ENCODE measurements at places on chromosomes 4 and X. TPM values are rescaled to one million over a fixed set of nuclear protein-coding genes. Genes with fewer than 3 reads are reported as not detected.
A peak's percentile ranks its signal among the peaks of the same experiment; 100 is the strongest.

DNA sequence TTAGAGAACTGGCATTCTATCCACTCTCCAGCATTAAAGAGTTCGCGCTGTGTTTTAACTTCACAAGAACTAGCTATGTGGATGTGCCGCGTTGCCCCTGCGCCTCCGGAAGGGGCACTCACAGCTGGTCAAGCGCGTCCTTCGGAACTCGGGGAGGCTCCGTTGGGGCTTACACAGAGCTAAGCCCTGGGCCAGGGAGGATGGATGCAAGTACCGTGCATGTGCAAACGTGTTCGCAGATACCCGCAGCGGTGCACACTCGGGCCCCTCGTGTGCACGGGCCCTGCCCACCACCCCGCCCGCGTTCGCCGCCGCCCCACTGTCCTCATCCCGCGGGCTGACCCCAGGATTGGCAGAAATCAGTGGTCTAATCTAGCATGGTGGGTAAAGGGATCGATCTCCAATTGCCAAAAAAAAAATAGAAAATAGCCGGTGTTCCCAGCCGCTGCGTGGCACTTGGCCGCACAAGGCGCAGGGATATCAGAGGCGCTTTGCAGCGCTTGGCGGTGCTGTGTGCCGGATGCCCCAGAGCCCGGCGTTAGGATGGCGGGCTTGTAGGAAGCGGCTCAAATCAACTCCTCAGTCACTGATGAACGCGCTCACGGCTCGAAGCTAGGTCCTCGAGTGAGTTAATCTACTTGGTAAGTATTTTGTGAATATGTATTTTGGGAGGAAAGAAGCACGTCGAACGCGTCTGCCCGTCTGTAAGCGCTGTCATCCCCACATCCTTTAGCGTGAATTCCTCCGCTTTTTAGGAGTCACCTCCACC, 989 bp upstream of the PCDH10 start:
- DNase-seq = peak; percentile 52

- DNase-seq = no peak
Measured at GRCh38 chrX:108245462-108245861, 153.9 kb downstream of the ATG4A start.

IBSP gene
- total RNA-seq = not detected

DNA sequence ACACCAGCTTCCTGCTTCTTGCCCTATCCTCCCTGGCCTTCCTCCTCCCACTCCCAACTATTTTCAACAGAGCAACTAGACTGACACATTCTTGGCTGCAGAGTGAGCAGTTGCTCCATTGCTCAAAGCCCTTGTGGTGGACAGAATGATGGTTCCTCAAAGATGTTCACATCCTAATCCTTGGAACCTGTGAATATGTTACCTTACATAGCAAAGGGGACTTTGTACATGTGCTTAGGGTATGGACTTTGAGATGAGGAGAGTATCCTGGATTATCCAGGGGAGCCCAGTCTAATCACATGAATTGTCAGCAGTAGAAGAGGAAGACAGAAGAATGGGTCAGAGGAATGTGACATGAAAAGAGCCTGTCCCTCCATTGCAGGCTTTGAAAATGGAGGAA, 24.9 kb upstream of the HOPX start:
- no peak for DNase-seq

DNA sequence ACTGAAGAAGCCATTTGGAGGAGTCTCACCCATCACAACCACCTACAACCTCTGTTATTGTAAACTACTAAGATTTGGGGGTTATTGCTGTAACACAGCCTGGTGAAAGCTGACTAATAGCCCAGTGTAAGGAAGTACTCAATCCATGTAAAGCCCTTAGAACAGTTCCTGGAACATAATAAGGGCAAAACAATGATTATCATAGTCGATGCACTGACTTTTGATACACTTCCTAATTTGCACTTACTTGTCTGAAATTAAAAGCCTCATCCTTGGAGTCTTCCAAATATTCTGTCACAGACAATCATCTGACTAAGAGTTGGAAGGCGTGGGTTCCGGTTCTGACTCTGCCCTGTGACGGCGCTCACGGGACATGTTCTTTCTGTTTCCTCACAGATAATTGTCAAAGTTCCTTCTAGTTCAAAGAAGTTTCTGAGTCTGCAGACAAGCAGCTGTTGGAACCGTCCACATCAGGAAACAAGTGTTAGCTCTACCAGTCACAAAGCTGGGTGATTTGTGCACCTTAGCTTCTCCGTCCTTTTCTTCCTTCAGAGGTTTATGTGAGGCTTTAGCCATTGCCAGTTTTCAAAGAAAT, 33.4 kb upstream of the RASGEF1B start:
- no peak for DNase-seq

DNA sequence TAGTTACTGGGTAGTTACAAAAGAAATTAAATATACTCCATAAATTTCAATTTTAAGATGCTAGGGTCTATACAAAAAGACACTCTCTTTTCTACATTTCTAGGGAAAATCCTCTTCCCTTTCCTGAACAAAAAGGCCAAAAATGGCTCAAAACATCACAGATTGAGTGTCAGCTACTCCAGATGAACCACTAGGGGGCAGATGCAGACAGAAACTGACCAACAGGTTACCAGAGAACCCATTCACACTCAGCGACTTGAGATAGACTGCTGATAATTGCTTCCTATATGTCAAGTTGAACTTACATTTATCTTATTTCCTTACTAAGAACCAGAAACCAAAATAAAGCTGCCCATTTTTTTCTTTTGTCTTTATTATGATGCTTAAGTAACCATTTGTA, 83.4 kb upstream of the MID1IP1 start:
- DNase-seq = peak; percentile 3

- no peak for DNase-seq
Measured at GRCh38 chr4:128560754-128561495, 248.6 kb upstream of the JADE1 start.

GRCh38 chrX:49725923-49726904, 30.4 kb upstream of the PAGE1 start:
- no peak for DNase-seq

DNA sequence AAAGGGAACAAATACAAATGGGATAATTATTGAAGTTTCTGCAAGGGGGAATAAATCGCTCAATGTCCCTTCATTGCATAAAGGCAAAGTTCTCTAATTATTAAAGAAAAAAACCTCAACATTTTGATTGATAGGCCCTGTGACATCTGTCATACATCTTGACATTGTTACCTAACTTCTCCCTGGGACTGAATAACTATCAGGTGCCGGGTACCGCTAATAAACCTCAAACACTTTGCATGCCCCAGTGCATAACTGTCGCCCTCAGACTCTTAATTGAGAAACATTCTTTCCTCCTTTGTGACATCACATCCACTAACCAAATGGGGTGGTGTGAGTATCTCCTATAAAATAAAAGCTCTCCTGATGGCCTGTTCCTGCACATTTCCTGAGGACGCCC, at the start of gene ADAM29:
ADAM29 (plus strand) TSS at position 301 of the 400 bp plus-strand sequence. CDS start 57,168 bp downstream, outside the sequence.
- DNase-seq = no peak

DNA sequence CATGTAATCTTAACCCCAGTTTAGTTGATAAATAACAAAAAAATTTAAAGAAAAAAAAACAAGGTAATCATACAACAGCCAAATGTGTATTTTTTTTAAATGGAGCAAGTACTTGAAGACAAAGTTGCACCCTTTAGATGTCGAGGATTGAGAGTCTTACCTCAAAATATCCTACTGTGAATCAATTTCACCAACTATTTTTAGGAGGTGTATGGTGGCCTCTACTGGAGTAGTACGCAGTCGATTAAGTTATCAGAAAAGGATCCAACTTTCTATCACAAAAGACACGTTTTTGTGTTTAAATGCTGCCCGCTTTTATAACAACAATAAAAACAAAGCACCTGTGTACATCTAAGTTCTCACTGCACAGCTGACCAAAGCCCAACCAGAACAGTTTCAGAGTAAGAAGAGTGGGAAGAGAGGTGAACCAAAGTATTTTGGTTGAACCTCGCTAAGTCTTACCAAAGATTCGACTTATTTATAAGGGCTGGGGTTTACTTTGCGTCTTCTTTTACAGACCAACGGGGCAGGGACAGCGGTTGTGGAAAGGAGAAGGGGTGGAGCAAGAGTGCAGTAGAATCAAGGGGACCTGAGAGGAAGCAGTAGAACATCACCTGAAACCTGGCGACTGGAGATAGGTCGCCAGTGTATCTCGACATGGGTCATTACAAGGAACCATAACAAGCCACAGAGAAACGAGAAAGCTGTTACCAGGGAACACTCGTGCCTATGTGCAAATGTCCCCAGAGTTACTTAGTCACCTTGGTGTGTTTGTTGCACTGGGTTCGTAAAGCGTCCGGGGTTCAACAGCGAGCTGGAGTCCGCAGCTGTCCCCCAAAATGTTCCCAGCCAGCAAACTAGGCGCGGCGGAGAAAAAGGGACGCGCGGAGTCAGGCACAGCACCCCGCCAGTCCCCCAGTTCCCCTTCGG, 1.1 kb downstream of the RPS6KA6 start:
- peak; percentile 2 for DNase-seq

DNA sequence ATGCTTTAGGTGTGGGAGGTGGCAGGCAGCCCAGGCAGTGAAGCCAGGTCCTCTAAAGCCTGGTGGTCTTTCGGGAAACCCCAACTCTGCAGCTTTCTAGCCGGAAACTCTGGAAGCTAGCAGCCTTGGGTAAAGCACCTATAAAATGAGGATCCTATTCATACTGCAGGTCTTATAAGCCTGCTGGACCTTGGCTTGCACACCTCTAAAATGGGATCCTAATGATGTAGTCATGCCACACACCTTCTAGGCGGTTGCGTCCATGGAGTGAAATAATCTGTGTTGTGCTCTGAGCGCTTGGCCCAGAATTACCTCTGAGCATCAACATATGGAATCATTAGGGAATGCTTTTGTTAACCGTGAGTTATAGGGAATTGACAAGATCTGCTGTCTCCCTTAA, 36.0 kb upstream of the STS start:
- DNase-seq = no peak

- no peak for DNase-seq
Measured at GRCh38 chr4:140300271-140300970, 73.0 kb upstream of the SCOC start.

DNA sequence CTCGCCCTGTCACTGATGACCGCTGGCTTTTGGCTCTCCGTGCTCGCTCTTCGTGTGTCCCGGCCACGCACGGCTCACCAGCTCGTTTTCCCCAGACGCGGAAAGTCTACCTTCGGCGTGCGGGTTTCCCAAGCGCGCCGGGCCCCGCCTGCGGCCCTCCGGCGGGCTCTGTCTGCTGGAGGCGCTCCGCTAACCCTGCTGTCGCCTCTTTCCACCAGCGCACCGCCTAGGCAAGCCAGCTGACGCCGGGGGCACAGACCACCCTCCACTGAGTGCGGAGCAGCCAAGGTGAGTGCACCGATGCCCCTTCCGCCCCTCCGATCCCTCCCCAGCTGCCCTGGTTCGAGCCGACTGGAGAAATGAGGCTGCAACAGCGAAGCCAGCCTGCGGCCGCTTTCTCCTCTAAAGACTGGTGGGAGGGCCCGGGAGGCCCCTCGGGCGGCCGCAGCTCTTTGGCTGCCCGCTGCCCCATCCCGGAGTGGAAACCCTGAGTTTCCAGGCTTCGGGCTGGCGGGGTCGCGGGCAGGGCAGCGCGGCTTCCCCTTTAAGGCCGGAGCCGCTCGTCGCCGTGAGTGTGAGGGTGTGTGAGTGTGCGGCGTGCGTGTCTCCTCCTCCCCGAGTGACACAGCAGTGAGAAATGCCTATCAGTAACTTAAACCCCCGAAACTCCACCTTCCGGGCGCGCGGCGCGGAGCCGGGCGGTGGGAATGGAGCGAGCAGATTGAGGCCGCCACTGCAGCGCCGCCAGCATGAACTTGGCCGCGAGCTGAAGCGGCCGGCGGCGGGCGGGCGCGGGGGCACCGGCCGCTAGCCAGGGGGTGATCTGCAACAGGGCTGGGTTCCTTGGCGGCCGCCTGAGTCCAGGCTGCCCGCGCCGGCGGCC, at the start of gene MAMLD1:
MAMLD1 (plus strand) TSS at position 719 of the 883 bp plus-strand sequence. CDS start 82,200 bp downstream, outside the sequence.
- DNase-seq = peak; percentile 18

- DNase-seq = no peak
Measured at GRCh38 chr4:71680706-71681105, 103.2 kb downstream of the GC start.

MAGT1 gene
- total RNA-seq = 52.4 TPM

MGAT4D gene
- 0.13 TPM for total RNA-seq

NEUROG2 gene
- not detected for total RNA-seq

DNA sequence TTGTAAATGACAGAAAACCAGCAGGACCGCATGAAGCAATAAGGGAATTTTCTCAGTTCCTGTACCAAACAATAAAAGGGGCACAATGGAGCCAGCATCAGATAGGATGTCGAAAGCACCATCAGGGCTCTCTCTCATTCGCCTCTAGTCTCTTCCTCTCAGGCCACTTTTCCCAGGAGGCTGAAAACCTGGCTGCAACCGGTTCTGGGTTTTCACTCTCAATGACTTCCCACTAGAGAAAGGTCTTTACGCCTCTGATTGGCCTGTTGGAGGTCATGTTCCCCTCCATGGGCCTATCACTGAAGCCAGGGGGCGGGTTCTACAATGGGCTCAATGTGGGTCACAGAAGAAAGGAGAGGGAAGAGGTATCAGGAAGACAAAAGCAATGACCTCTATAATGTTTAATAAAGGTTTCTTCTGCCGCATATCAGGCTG, 29.3 kb downstream of the ZNF827 start:
- peak; percentile 46 for DNase-seq

GRCh38 chr4:9762823-9763475, 18.5 kb upstream of the DRD5 start:
- DNase-seq = peak; percentile 70

YIPF6 gene
- 32.1 TPM for total RNA-seq

CENPVL2 gene
- total RNA-seq = not detected

XKRX gene
- total RNA-seq = 0.18 TPM

DNA sequence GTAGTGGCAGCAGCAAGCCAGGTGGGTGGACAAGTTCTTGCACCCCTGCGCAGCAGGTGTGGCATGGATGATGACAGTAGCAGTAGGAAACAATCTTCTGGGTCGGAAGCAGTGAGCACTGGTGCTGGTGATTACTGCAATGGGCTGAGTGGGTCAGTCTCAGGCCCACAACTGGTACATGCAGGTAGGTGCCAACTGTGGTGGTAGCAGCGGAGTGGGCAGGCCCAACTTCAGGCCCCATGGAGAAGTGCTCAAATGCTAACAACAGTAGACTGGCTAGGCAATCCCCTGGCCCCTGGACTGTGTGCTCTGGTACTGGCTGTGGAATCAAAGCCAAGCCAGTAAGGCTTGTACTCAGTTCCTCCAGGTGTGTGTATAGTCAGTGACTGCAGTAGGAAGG, 413.7 kb downstream of the PDGFC start:
- no peak for DNase-seq

GRCh38 chrX:11363069-11363594, 69.9 kb downstream of the AMELX start:
- DNase-seq = no peak

GRCh38 chr4:101678180-101678579, 112.3 kb upstream of the BANK1 start:
- no peak for DNase-seq

GSX2 gene
- not detected for total RNA-seq

STAP1 gene
- total RNA-seq = 3.5 TPM
